ENCODE measurements at places on chromosomes 2 and 18.

DNA sequence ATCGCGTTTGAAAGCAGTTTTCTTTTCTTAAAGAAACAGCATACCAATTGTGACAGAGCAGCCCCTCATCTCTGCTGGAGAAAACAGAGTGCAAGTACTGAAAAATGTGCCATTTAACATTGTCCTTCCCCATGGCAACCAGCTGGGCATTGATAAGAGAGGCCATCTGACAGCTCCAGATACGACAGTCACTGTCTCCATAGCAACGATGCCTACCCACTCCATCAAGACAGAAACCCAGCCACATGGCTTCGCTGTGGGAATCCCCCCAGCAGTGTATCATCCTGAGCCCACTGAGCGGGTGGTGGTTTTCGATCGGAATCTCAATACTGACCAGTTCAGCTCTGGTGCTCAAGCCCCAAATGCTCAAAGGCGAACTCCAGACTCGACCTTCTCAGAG is 9.5 kb downstream of the GRHL1 start:
- DNase-seq = peak; percentile 48

DNA sequence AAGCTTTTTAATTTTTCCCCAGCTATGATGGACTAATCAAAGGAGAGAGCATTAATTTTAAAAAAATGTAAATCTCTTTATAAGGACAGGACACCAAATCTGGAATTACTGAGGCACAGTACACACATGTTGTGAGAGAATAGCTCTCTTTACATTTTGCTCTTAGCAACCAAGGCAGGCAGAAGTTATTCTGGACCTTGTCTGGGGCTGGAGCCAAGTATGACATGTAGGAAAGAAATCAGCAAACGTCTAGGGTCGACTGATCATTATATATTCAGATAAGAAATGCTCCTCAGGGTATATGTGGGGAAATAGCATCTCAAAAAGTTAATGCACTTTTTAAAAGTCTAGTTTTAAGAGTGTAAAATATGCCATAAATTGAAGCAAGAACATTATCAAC is 1330.0 kb upstream of the CELF4 start:
- DNase-seq = no peak

DNA sequence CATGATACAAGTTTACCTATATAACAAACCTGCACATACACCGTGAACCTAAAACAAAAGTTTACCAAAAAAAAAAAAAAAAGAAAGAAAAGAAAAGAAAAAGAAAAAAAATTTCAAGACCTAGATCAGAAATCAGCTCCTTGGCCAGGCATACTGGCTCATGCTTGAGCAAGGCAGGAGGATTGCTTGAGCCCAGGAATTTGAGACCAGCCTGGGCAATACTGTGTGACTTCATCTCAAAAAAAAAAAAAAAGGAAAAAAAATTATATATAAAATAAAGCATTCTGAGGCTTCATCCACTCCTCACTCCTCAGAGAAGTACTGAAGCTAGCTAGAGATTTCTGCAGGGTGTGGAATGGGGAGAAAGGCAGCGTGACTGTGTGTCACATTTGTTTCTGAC is 11.8 kb upstream of the PROC start:
- DNase-seq = no peak

DNA sequence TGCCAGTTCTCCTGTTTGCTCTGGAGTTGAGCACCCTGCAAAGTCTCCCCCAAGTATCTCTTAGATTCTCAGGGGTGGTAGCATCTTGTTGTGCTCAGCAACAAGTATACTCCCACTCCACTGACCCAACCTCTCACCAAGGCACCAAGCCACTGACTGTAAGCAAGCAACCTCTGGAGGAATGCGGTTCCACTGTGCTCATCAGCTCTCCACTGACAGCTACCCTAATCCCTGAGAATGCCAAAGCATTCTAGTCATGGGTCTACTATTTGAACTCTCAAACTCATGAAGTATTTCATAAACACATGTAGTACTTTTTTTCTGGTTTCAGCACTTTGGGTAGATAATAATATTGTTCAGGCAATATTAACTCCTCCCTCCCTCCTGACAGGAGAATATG is 170.0 kb downstream of the EPHA4 start:
- no peak for DNase-seq

GRCh38 chr2:3587432-3587831 is 7.5 kb upstream of the COLEC11 start:
- peak; percentile 71 for DNase-seq

DNA sequence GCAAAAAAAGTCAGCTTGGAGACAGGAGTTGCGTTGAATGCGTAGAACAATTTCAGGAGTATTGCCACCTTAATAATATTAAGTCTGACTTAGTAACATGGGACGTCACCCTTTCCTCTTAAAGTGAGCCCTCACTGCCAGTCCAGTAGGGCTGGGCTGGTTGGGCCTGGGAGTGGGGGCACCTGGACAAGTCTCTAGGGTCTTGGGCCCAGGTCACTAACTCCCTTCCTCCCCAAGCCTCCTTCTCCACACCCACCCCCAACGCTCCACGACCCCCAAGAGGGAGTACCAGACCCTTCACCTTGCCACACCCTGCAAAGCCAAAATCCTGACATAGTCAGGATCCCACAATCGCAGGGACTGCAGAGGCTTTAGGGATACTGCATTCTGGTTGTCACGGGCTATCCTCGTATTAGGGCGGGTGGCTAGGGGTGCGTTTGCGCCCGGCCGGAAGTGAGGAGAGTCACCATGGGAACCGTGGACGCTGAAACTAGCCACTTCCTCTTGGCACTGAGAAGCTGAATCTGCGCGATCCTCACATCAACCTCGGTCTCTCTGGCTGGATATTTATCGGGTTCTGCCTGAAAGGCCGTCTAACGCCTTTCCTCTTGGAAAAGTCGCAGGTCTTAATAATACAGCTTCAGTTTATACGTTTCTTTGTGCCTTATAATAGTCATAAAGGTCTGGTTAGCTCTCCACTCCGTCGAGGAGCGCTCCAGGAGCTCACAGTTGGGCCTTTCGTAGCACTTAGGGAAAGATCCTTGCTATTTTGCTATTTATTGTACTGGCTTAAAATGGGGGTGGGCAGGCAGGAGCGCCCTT is 10.3 kb upstream of the CXXC1 start:
- DNase-seq = peak; percentile 85

GRCh38 chr2:240564561-240565332 is 3.5 kb upstream of the RNPEPL1 start:
- DNase-seq = peak; percentile 84

DNA sequence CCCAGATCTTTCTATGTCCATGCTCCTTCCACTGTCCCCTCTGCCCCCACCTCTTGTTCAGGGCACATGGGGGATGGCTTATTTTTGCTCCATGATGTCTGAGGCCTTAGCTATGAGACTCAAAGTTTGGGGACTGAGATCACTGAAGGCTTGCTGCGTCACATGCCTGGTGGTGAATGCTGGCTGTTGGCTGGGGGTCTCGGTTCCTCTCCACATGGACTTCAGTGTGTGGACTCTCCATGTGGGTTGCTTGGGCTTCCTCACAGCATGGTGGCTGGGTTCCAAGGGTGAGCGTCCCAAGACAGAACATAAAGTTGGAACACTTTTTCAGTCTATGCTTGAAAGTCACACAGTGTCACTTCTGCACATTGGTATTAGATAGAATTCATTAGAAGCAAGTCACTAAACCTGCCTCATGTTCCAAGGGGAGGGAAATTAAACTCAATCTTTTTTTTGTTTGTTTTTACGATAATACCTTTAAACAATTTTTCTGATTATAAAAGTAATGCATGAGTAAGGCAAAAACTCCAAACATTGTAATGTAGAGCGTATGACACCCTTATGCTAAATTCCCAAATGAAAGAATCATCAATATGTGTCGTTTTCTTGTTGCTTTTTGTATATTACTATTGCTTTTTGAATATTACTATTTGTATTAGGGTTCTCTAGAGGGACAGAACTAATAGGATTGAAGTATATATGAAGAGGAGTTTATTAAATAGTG is 111.7 kb downstream of the MYCN start:
- no peak for DNase-seq

DNA sequence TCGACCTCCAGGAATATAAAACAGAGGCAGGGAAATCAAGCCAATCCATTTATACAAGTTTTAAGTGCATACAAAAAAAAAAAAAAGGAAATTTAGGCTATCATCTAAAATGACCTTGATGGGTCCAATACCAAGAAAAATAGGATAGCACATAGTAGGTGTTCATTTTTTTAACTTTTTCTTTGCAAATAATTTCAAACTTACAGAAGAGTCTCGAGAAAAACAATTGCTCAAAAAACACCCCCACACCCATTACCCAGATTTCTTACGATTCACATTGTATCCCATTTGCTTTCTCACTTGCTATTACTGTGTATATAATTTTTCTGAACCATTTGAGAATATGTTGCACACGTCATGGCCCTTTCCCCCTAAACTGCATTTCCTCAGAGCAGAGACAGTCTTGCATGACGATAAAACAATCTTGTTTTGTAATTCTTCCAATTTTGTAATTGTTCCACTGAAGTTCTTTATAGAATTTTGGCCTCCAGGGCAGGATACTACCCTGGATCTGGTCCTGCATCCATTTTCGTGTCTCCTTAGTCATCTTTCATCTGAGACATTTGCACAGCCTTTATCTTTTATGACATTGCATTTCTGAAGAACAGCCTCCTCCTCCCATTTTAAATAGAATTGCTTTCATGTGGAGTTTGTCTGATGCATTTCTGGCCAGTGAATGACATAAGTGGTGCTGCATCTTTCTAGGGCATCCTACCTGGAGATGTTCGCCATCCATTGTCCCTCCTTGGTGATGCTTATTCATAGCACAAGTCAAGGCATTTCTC is 68.9 kb downstream of the CYB5A start:
- DNase-seq = no peak

GRCh38 chr2:179349670-179350303 is 85.2 kb upstream of the SESTD1 start:
- no peak for DNase-seq

GRCh38 chr2:36512705-36513104 is 85.3 kb downstream of the FEZ2 start:
- no peak for DNase-seq

- peak; percentile 52 for DNase-seq
These were observed 1.1 kb upstream of the ONECUT2 start for GRCh38 chr18:57433934-57434535.

Measured in OCI-M1 (cell line).